Activated CD4-positive, alpha-beta T cell treated with anti-CD3 and anti-CD28 coated beads for 36 hours (primary cell): ENCODE measurements at places on chromosomes 7 and 10. TPM values are rescaled to one million over a fixed set of nuclear protein-coding genes. Genes with fewer than 3 reads are reported as not detected.

- DNase-seq, result peak; percentile 50
Observed at GRCh38 chr10:70355051-70356021, 27.1 kb downstream of the LRRC20 start.

DNA sequence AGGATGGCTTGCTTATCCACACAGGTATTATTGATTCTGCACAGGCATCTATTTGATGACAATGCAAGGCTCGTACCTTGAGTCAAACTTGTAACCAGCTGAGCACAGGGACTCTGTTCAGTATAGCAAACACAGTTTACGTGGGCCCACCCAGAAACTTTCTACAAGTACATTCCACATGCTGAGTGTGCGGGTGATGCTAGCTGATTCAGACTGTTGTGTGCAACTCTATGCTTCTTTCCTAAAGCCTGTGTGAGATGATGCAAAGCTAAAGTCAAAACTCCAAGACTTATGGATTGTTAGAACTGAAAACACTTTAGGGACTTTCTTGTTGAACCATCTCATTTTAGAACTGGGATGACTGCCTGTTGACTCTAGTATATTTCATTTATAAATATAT lies 21.5 kb upstream of the CALD1 start:
- no peak for DNase-seq

Gene GLCCI1
- 12.3 TPM for total RNA-seq

Gene SCD
- 203 TPM for total RNA-seq

Gene CPA2
- not detected for total RNA-seq

Gene GIMAP7
- 36.9 TPM for total RNA-seq

DNA sequence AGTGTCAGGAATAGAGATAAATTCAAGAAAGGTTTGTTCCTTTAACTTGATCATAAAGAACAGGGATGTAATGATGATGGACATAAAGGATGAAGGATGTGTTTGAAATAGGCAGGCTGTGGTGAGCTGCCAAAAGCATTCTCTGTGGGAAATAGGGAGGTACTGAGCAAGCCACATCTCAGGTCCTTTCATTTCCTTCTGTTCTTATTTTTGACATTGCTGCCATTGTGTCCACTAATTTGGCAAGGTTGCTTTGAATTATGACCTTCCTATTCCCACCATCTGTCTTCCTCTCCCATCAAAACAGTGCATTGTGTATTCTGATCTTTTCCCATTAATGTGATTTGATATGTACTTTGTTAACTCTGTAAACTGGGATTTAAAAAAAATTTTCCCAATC lies 9.4 kb downstream of the SCRN1 start:
- DNase-seq, result no peak

- DNase-seq, result no peak
Observed at GRCh38 chr7:141676618-141677017, 25.3 kb downstream of the DENND11 start.

GRCh38 chr10:121736315-121737130 lies 138.3 kb upstream of the FGFR2 start:
- DNase-seq, result no peak
